CD4-positive, alpha-beta T cell treated with Interleukin-15 for 4 hours (primary cell): ENCODE measurements at places on chromosomes 5 and 9.

DNA sequence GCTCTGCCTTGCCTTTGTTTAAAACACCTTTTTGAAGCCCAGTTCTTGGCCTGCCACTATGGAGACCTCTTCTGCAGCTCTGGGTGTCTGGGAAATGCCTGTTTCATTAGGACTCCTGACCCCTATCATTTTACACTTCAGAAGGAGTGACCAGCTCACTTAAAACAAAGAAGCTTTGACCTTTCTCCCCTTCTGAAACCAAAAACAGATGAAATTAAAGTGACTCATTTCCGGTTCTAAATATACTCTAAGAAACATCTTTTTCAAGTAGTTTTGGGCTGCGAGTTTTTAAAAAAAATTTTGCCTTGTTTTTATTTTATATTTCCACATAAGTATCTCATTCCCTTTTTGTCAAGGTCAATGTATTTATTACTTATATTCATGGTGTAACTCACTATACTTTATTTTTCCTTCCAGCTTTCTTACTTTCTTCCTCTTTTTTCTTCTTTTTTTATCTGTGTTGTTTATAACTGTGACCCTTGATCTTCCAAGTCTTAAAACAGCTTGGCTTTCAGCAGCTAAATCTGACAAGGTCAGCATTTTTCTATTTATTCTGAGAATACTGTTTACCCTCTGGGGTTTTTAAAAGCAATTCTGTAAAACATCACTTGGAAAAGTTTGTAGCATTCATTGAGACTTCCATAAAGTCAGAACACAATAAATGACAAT, 672.9 kb downstream of the NR2F1-AS1 start:
- DNase-seq, result no peak

GRCh38 chr5:141477815-141478214, 2.0 kb downstream of the PCDHGC3 start:
- DNase-seq, result no peak

- no peak for DNase-seq
Observed at GRCh38 chr9:13557746-13558145, 278.3 kb upstream of the MPDZ start.

GRCh38 chr5:95440825-95441224, 49.7 kb downstream of the FAM81B start:
- no peak for DNase-seq

GRCh38 chr9:99607842-99608448, 213.7 kb upstream of the NR4A3 start:
- no peak for DNase-seq

- no peak for DNase-seq
Observed at GRCh38 chr9:128203707-128204551, 750 bp downstream of the DNM1 start.

DNA sequence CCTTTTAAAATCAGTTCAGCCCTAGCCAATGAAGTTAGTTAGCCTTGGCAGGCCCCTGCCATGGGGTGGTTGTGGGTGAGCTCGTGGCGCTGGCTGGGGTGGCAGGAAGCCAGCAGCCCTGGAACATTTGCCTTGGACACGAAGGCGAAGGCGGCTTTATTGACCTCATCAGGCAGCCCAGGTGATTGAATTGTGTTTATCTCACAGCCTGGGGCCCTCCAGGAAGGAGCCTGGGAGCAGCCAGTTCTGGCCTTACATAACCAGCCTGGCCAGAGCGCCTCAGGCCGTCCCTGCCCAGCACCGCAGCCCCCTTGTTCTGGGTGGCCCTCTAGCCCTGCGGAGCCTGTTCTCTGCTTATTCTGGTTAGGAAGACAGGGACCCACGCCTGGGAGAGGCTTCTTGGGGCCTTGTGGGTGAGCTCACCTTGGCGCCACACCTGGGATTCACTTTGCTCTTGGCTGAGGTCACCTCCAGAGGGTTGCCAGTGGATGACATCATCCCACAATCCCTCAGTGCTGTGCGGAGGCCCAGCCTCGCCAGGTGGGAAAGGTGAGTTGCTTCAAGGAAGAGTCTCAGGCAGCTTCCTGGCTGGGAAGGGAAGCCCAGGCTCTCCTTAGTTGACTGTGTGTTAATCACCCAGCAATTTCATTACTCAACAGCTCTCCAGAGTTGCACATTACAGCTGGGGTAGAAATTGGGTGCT, 54.4 kb upstream of the RPL26L1 start:
- no peak for DNase-seq

DNA sequence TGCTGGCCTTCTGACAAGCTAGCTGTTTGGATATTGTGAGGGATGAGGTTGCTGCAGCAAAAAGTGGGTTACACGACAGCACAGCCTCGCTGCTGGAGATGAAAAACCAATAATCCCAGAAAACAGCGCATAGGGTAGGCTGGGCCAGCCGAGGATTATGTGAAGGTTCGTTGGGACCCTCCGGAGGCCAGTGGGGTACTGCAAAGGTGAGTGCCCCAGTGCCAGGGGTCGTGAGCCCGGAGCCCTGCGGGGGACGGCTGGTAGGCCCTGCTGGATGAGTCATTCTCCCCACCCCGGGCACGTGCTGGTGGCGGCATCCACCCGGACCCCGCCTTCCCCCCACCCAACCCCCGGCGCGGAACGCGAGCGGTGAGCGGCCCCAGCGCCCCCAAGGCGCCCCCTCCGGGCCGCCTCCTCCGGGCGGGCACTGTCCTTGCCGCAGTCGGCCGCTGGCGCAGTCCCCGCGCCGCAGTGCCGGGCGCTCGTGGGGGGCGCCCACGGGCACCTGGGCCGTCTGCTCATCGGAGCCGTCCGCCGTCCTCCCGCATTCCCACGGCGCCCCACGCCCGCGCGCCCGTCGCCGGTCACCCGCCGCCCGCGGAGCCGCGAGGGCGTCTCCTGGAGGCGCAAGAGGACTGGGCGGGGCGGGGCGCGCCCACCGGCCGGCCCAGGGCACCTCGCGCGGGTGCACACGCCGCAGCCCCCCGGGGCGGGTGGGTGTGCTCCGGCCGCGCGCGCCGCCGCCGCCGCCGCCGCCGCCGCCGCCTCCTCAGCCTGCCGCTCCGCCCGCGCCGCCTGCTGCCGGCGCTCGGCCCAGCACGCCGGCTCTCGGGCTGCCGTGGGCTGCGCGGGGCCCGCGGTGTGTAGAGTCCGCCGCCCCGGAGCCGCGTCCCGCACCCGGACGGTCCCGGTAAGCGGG, at the start of gene PHF24:
Gene PHF24, plus strand, starts transcription at position 794 of the 919 bp plus-strand sequence. CDS start 13,014 bp downstream, outside the sequence.
- no peak for DNase-seq

DNA sequence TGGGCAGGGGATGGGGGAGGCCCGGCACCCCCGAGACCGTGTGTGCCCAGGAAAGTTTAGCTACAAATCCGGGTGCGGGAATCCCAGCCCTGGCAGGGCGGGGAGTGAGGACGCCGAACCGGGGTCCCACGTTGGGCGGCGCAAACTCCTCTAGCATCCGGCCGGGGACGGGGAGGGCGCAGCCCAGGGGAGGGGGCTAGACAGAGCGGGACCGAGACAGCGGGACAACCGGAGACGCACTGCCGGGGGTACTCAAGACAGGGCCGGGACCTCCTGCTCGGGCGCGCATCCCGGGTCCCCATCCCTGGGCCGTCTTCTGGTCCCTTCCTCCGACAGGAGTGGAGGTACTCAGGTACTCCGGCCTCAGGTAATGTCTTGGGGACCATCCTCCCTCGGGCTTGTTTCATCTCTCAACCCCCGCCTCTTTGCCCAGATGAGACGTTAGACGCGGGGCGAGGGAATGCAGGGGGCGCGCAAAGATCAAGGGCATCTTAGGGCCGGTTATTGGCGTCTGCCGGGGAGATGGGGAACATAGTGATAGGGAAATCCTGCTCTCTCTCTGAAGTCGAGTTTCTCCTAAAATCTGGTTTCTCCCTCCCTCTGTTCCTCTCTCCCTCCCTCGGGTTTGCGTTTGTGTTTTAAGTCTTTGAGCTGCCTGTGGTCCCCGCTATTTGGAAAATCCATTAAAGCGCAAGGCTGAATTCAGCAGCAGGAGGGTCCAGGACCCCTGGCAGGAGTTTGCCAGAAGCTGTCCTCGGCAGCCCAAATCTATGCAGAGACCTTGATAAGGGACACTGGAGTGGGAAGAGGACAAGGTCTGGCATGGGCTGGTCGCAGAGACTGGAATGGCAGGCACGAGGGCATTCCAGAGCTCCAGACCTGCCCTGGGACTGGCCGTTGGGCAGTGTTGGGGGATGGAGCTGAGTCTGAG, 815 bp downstream of the PDZD2 start:
- DNase-seq, result no peak

GRCh38 chr9:126756876-126757415, 47.9 kb upstream of the ZBTB43 start:
- no peak for DNase-seq

DNA sequence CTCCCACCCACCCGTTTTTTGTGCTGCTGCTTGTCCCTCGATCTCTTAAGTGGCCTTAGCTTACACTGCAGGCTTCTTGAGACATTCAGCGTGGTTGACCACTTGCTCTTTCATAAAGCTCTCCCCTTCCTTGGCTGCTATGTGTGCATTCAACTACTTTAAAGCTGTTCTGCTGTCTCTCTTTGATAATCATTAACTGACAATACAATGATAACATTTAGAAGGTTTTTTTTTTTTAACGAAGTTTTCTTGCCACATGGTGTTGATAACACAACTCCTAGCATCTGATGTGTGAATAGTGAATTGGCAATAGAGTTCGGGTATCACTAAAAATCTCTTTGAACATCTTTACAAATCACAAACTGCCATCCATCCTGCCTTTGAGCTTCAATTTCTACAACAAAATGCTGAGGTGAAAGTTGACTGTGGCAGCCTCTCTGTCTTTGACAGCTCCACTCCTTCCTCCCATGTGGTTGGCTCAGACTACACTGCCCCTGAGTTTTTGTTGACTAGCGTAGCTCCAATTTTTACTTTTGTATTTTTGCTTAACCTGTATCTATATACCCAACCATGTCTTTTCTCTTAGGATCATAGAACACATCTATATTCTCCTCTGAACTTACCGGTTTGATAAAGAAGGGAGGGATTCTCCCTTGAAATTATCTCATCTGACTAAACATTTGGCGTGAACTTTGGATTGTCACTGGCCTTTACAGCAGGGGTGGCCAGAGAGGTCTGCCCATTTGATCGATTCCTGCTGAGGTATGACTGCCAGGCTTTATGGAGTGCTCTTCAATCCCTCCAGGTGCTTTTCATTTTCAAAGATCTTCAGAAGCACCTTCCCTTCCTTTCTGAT, 409.4 kb upstream of the CD180 start:
- no peak for DNase-seq
